IPS DF 6.9 (cell line): ENCODE measurements at places on chromosomes 2 and 18.

GRCh38 chr2:128390256-128390990 is 71.8 kb upstream of the HS6ST1 start:
- no peak for DNase-seq

GRCh38 chr2:15527074-15527739 is 33.9 kb downstream of the NBAS start:
- peak; percentile 7 for DNase-seq

DNA sequence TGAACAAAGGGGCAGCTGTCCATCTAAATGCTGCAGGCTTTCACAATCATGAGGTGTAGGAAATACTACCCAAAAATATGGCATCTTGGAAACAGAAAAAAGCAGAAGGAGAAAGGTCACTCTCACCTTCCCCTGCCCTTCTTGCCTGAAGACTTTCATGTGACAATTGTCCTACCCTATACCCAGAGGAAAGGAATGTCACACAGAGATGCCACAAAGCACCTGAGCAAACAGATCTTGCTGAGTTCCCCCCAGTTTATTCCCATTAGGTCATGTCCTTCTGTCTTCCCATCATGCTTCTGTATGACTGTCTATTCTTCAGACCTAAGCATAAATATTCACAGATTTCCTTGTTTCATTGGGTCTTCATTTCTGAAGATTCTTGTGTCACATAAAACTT is 116.6 kb upstream of the MSH6 start:
- no peak for DNase-seq

DNA sequence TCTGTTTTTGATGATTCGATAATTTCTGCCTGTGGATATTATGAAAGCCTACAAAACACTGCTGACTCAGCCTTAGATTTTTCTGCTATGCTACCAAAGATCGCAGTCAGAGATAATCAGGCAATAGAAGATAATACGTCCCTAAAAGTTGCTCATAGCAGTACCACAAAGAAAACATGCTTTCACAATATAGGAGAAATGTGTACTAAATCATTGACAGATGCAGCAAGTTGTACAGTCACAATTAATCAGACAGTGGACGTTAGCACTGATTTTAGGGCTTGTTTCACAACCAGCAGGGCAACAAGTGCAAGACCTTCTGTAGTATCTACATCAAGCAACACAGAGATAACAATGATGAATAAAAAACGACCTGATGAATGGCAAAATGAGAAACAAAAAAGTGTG is 19.5 kb downstream of the RBM44 start:
- no peak for DNase-seq

- DNase-seq, result no peak
Measured at GRCh38 chr2:161204846-161205245, 44.6 kb downstream of the TANK start.

- no peak for DNase-seq
Measured at GRCh38 chr18:5894611-5895298, 567 bp downstream of the TMEM200C start.

DNA sequence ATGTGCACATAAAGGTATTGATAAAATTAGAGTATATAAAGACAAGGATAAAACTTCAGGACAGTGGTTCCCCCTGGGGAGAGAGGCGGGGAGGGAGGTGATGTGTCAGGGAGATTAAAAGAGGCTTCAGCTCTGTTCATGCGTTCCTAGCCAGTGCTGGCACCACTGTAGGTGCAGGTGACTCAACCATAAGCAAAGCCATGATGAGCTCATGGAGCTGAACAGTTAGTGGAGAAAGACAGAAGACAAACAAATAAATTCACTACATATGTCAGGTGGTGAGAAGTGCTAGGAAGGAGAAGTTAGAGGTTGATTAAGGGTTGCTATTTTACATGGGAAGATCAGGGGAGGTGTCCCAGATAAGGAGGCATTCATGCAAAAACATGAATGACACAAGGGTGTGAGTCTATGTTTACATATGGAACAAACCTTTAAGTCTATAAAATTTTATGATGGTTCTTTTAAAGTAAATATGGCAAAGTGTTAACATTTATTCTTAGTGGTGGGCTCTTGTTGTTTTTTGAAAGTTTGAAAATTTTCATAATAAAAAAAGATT is 136.0 kb downstream of the ANKRD44 start:
- DNase-seq, result no peak

DNA sequence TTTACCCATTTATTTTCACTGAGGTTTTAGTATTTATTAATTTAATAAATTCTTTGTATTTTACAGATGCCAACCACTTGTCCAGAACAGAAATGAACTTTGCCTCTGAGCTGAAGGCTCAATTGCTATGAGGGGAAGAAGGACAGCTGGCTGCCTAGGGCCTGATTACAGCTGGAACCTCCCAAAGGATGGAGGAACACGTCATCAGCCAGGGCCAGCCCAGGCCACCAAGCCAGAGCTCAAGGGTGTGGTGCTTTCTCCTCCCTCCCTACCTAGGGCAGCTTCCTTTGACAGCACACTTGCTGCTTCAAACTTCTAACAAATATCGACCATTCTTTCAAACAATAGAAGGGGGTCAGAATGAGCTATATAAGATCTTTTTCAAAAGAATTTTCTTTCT is 19.7 kb upstream of the RIOK3 start:
- no peak for DNase-seq

- no peak for DNase-seq
Measured at GRCh38 chr2:218997731-218998130, 4.5 kb upstream of the CRYBA2 start.

DNA sequence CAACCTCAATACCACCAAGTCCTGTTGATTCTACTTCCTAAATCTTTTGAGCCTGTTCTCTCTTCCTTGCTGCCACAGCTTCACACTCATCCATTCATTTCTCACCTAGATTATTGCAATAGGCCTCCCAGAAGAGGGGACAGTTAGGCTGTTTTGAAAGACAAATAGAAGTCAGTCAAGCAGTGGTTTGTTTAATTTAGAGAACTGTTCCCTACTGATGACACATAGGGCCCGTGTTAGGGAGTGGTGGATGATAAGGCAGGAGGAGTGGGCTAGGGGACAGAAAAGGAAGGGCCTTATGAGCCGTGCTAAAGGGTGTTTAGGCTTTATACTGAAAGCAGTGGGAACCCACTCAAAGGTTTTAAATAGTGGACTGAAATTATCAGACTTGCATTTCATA is 59.6 kb upstream of the ZFP36L2 start:
- DNase-seq, result no peak

GRCh38 chr2:119024152-119024551 is 82.2 kb downstream of the MARCO start:
- DNase-seq, result no peak

GRCh38 chr2:201401815-201402214 is 44.7 kb upstream of the FLACC1 start:
- DNase-seq, result no peak

- DNase-seq, result no peak
Measured at GRCh38 chr2:45567974-45568789, 42.9 kb downstream of the SRBD1 start.

DNA sequence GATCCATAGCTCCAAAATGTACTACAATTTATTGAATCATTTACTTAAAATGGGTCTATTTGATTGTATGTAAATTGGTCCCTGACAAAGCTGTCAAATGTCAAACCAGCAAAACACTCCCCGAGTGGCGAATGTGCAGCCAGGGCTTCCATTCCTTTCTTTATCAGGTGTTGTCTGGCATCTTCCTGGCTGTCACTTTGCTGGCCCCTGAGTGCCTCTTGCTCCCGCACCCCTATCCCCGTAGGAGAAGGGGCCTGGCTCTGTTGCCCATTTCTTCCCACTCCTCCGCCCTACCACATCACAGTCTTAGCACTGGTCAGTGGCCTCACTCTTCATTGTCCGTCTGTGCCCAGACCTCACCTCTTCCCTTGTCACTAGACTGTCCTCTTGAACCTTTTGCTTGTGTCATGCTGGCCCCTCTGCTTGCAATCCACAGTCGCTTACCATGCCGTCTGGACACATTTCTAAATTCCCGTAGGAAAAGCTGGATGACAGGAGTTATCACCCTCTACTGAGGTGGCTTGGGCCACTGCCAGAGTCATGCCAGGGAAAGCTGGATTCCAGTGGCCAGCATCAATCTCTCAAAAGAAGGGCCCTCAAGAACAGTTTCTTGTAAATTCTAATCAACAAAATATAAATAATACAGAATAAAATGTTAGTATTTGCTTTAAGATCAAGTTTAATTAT is 15.4 kb downstream of the UBE2F start:
- DNase-seq, result no peak

DNA sequence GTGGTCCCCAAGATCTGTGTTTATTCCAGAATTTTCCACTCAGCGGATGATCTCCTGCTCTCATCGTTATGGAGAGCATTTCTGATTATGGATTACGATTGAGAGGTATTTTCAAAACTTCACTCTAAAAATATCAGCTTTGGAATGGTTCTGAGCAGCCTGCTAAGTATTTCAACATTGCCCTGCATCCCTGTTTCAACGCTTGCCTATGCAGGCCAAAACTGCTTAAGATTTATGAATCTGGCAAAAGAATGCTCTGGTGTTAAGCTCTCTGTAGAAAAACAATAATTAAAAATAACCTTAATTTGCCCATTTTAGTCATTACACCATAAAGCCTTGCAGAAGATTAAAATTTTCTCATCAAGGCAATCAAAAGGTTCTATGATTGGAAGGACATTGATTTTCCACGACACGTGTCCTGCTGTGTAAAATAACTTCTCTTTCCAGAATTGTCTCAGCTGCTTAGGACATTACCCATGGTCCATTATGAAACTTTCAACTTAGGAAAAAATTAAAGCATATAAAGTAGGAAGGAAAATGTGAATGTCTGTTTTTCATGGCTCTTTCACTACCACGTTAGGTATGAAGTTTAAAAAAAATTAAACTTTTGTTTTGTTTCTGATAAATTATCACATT is 229.9 kb downstream of the ACKR3 start:
- DNase-seq, result no peak

- no peak for DNase-seq
Measured at GRCh38 chr18:34942276-34942675, 98.9 kb upstream of the MAPRE2 start.

DNA sequence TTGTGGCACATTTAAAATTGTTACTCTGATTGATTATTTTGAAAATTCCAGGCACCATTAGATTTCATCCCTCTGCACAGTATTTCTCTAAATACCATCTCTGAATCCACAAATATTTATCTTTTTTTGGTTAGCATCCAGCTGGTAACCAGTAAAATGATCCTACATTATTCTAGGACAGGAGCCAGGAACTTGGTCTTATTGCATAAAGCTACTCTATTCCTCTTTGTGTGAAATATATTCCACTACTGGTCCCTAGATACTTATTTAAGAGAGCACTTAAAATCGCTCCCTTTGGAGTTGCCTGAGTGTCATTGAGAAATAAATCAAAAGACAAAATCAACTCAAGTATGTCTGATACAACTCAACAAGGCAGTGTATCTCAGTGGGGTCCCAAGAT is 7.4 kb upstream of the MBOAT2 start:
- DNase-seq, result no peak
